ENCODE measurements at places on chromosomes 4 and X. TPM values are rescaled to one million over a fixed set of nuclear protein-coding genes. Genes with fewer than 3 reads are reported as not detected.
A peak's percentile ranks its signal among the peaks of the same experiment; 100 is the strongest.

DNA sequence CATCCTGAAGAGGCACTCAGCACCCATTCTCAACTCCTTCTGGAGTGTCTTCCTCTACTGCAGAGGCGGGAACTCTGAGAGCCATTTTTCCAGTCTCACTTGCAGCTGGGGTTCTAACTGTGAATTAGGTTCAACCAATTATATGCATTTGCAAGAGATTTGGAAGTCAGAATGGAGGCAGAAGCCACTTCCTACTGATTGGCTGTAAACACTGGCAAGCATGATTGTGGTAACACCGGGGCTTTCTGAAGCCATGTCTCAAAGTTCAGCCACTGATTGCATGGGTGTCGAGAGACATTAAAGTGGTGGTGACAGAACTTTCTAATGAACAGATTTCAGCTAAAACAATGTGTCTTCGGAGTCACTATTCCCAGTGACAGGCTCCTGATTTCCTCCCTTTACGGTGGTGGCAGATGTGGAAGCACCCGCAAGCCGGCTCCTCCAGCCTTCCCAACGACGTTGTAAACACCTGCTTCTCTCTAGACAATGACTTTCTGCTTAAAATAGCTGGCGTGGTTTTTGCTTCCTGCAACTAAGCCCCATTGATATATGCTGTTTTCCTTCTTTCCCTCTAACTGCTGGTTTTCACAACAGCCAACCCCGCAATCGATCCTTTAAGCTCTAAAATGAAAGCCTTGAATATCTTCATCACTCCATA is 92.0 kb downstream of the IRF2 start:
- DNase-seq: no peak

GRCh38 chr4:181525634-181526033 is 717.6 kb upstream of the TENM3 start:
- no peak for DNase-seq

DNA sequence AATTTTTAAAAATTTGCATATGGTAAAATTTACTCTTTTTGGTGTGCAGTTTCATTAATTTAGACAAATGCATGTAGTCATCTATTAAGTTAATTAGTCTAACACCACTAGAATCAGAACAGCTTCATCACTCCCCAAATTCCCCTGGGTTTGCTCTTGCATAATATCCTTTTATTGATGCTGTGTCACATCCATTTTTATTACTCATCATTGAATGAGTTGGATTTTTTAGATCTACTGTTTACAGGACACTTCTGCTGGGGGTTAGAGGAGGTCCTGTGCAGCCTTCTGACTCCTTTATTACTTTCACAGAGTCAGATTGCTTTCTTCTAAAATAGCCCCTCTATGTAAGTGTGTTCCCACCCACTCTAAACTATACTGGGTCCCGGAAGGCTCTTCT is 65.9 kb downstream of the MTHFD2L start:
- no peak for DNase-seq

GRCh38 chr4:107622006-107622405 is 98.0 kb downstream of the PAPSS1 start:
- DNase-seq: no peak

DNA sequence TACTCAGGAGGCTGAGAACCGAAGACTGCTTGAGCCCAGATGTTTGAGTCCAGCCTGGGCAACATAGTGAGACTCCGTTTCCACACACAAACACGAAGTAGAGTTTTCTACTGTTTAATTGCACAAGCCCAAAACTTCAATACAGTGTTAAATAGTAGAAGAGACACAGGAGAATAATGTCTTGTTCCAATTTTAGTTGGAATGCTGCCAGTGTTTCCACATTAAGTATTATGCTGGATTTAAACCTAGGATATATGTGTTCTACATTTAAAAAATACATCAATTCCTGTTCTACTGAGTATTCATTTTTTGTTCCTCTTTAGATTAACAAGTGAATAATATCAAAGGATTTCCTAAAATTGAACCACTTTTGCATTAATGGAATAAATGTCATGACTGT is 91.3 kb downstream of the LCORL start:
- no peak for DNase-seq

DNA sequence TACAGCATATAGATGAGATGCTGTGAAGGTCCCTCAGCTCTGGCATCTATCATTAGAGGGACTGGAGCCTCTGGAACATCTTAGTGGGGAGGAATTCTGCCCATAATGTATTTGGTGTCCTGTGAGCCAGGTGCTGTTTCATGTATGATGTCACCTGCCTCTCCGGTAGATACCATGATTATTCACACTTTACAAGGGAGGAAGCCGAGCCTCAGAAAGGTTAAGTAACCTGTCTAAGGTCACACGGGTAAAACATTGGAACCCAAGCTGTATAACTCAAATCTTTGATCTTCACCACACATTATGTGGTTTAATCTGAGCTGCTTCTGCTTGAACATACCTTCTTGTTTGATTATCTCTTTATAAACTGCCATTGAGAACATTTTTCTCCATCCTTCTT is 442.8 kb downstream of the BCOR start:
- no peak for DNase-seq

DNA sequence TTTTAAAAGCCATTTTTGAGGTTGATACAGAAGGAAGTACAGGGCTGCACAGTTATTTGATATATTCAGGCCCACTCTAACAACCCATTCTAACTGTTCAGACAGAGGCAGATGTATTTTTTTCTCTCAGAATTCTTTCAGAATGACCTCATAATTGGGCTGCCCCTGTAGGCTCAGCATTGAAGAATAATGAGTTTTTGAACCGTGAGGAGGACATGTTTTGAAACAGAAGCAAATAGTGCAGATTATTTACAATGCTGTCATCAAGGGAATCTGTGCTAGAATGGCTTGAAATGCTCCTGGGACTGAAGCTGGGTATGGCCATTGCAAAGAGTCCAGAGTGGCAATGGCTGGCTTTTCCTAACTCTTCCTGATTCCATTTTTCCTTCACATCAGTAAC is 158.1 kb downstream of the SOX3 start:
- DNase-seq: no peak

GRCh38 chr4:38184404-38184803 is 224.2 kb downstream of the PTTG2 start:
- no peak for DNase-seq

GRCh38 chr4:118682928-118683327 is 2.3 kb upstream of the METTL14 start:
- DNase-seq: no peak

GRCh38 chr4:42906891-42907759 is 14.6 kb downstream of the GRXCR1 start:
- no peak for DNase-seq

DNA sequence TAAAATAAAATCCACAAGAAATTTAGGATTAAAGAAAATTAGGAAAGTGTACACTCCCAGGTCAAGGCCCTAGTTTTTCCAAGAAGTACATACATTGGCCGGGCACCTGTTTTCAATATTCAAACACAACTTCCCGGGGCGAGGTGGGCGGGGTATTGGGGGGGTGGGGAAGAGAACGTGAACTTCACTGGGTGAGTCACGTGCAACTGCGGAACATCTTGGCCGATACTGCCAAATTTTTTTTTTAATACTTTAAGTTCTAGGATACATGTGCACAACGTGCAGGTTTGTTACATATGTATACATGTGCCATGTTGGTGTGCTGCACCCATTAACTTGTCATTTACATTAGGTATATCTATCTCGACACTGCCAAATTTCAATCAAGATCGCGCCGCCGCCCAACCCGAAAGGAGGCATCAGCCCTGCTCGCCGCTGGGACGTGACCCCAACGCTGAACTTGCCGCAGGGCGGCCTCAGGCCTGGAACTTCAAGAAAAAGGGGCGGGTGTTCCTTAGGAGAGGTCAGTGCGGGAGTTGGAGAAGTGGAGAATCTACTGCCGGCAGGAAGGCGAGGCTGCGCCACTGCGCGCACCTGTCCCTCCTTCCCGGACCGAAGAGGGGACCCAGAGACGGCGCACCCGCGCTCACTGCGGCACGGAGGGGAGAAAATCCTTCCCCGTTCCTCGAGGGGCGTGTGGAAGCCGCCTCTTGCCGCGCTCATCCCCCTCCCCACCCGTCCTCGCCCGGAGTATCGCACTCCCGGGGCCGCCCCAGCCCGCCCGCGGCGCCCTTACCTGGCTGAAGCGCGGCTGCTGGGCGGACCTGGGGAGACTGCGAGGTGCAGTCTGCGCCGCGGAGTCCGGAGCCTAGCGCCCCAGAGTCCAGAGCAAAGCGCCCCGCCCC is at the start of gene TEC:
Gene TEC, minus strand, starts transcription at position 883 of the 905 bp plus-strand sequence. CDS start 41,224 bp downstream, outside the sequence.
- DNase-seq: no peak

- no peak for DNase-seq
Measured at GRCh38 chrX:42485601-42486000, 292.4 kb downstream of the PPP1R2C start.

DNA sequence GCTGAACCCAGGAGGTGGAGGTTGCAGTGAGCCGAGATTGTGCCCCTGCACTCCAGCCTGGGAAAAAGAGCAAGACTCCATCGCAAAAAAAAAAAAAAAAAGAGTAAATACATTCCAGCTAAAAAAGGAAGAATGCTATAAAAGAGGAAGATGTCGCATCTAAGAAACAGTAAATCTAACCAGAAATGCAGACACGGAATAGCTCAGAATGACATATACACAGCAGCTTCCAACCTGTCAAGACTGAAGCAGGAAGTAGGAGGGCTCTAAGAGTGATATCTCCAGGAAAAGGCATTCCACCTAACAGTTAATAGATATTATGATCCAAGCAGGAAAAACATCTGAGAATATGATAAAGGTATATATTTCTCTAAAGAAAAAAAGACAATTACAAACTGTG is 16.0 kb downstream of the CLOCK start:
- DNase-seq: no peak

- DNase-seq: no peak
Measured at GRCh38 chr4:160403081-160403480, 1300.2 kb downstream of the RAPGEF2 start.

- peak; percentile 76 for DNase-seq
Measured at GRCh38 chr4:16140879-16141249, 57.0 kb upstream of the PROM1 start.

- no peak for DNase-seq
Measured at GRCh38 chr4:16890651-16891050, 7.8 kb downstream of the LDB2 start.

- DNase-seq: no peak
Measured at GRCh38 chrX:13463608-13464007, 105.8 kb upstream of the EGFL6 start.

- DNase-seq: no peak
Measured at GRCh38 chrX:43663173-43663572, 7.1 kb downstream of the MAOA start.

GRCh38 chrX:110444996-110445395 is 86.3 kb downstream of the RTL9 start:
- no peak for DNase-seq

DNA sequence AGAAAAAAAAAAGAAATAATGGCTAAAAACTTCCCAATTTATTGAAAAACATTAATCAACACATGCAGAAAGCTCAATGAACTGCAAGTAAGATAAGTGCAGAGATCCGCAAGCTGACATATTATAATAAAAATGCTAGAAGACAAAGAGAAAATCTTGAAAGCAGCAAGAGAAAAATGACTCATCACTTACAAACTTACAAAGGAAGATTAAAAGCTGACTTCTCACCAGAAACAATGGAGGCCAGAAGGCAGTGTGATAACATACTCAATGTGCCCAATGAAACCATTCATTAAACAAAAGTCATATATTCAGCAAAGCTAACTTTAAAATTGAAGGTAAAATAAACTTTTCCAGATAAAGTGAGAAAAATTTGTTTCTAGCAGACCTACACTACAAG is 7.3 kb upstream of the BRWD3 start:
- DNase-seq: no peak

DNA sequence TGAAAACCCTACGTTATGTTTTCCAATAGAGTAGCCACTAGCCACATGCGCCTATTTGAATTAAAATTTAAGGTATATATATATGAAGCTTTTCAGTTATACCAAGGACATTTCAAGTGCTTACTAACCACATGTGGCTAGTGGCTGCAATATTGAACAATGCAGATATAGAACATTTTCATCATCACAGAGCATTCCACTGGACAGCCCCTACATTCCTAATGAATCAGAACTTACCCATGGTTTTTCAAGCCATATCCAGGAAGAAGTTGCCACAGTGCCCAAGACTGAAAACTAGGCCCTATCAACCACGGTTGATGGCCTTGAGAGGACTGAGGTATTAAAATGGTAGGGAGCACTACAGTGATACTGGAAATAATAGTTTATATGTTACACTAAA is 29.7 kb downstream of the NEK1 start:
- no peak for DNase-seq

DNA sequence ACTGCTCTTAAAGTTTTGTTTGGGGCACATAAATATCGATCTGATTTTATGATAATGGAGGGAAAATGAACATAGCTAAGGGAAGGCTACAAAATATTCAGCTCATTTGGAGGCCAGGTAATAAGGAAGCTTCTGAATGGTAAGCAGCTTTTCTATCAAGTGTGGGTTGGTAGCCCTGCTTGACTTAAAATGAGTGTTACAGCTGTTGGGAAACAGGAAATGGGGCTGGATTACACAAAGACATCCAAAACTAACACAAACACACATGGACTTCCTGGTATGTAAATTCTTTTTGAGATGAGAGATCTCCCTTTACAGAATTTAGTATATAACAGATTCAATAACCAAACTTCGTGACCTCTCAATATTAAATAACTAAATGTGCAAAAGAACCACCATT is 58.0 kb downstream of the FGF16 start:
- no peak for DNase-seq

- no peak for DNase-seq
Measured at GRCh38 chr4:184437565-184438265, 36.6 kb downstream of the IRF2 start.

GRCh38 chr4:184361443-184361842 is 112.9 kb downstream of the IRF2 start:
- DNase-seq: no peak

DNA sequence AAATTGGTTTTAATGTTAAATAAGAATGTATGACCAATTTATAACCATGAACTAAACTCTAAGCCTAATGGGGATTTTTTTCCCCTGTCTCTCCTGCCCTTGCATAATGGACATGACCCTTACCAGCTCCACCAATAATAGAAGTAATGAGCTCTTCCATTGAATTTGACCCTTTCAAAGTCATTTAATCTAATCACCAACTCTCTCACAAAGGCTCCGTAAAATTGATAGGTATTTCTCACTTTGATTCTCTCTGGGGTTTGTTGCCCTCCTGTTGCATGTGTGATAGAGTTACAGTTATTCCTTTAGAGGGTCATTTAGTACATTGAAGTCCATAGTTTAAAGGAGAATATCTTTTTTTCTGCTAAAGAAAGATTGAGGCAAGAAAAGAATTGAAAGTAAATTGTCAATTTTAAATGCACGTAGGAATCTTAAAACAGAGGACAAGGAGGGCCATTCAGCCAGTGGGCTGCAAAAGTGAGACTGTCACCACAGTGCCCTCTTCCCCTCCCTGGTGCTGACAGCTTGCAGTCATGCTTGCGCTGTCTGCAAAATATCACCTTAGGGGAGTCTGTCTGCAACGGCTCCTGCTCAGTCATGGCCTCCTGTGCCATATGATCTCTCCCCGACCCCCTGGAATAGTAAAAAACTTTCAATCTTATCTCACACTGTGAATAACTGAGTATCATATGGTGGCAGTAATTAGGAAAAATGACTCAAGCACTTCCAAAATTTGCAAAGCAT is 307.5 kb upstream of the GNPDA2 start:
- no peak for DNase-seq

- no peak for DNase-seq
Measured at GRCh38 chrX:11423949-11424348, 130.7 kb downstream of the AMELX start.

PI4K2B gene
- total RNA-seq: 14.7 TPM

NMU gene
- 1.7 TPM for total RNA-seq

SUPT20HL1 gene
- total RNA-seq: not detected

PLK4 gene
- 9.1 TPM for total RNA-seq

TBC1D1 gene
- total RNA-seq: 133 TPM

ADGRA3 gene
- total RNA-seq: 15.4 TPM

BANK1 gene
- total RNA-seq: 1.1 TPM

SULT1E1 gene
- total RNA-seq: not detected

Data from glomerular endothelial cell (primary cell).